ENCODE measurements at places on chromosomes 2 and 18. TPM values are rescaled to one million over a fixed set of nuclear protein-coding genes. Genes with fewer than 3 reads are reported as not detected.

GRCh38 chr2:151374436-151374835 lies 17.0 kb downstream of the TNFAIP6 start:
- DNase-seq = no peak

The CAB39 gene
- total RNA-seq = 86.1 TPM

- DNase-seq = no peak
Observed at GRCh38 chr2:144461308-144461766, 58.6 kb downstream of the ZEB2 start.

The LINC00305 gene
- not detected for total RNA-seq

The PPP1R1C gene
- total RNA-seq = 27.5 TPM

GRCh38 chr18:32530947-32531651 lies 60.4 kb upstream of the GAREM1 start:
- no peak for DNase-seq

GRCh38 chr2:141186413-141187074 lies 944.3 kb downstream of the LRP1B start:
- DNase-seq = no peak

- no peak for DNase-seq
Observed at GRCh38 chr2:126507425-126507911, 148.5 kb upstream of the GYPC start.

DNA sequence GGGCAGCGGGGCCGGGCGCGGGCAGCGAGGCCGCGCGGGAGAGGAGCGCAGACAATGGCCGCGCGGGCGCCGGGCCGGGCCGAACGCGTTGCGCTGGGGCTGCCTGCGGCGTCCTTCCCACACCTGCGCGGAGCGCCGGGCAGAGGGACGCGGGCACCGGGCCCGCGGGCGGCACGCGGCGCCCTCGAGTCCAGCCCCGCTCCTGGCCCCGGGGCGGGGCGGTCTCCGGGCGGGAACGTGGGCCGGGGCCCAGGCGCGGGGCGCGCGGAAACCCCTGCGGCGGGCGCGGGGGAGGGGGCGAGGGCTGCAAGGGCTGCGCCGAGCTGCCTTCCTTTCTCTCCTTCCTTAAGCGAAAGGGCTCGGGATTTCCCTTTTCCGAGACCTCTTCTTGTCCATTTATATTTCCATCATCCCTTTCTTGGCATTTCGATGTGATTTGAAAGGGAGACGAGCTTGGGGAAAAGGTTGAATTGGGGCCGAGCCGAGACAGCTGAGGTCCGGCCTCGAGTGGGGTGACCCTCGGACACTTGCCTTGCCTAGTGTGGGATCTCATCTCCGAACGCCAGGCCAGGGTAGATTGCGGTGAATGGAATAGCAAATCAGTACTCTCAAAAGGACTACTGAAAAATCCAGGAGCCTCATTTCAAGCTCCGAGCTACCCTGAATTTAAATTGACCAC lies 676 bp downstream of the KLHL23 start:
- no peak for DNase-seq

Measured in PC-9 (cell line).